ENCODE measurements at places on chromosomes 4 and X.
A peak's percentile ranks its signal among the peaks of the same experiment; 100 is the strongest.

DNA sequence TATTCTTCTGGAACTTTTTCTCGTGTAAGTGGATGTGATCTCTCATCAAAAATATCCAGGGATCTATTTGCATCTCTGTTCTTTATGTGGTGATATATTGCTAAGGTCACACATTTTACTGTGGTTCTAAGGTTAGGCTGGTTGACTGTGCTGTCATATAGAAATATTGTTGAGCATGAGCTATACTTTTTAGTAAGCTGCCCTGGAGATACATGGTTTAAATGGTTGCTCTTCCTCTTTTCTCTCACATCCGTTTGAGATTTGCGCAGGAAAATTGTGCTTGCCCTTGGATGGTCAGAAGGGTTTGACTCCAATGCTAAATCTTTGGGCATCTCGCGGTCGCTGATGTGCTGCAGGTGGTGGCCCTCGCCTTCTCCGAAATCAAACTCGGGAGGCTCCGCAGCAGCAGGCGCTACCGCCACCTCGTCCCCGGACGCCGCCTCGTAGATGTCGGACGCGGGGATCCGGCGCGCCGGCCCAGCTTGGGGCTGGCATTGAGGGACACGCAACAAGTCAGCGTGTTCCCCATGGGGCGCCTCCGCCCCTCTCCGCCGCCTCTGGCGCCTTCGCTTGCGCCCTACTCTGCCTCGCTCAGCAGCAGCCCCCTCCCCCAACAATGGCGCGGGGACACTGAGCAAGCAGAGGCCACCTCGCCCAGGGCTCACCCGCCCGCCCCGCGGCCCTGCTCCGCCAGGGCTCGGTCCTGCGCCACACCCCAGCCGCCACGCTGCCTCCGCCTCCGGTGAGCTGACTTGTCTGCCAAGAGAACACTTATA, 154.5 kb downstream of the MSN start:
- DNase-seq: peak; percentile 50

- DNase-seq: no peak
These were observed 184.0 kb downstream of the ARHGAP24 start for GRCh38 chr4:85658766-85659439.

- DNase-seq: no peak
These were observed 260.4 kb downstream of the GALNTL6 start for GRCh38 chr4:172073590-172073989.

- no peak for DNase-seq
These were observed 880 bp downstream of the UNC5C start for GRCh38 chr4:95547715-95548471.

DNA sequence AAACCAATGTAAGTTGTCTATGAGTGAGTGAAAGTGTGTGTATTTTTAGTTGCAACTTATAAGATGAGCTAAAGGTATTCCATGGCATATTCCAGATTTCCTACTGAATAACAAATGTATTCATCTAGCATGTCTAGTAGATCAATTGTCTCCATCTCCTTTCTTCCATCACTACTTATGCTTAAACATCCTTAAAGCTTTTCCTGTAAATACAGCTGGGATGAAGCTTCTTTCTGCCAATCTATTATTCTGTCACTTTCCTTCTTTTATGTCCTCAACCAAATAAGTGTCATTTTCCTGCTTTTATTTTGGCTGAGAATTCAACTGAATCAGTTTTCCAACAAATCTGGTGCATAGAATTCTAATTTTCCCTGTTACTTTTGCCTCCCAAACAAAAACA, 136.3 kb downstream of the COL25A1 start:
- no peak for DNase-seq

GRCh38 chrX:43728966-43729365, 72.9 kb downstream of the MAOA start:
- no peak for DNase-seq

GRCh38 chrX:81195259-81195658, 6.5 kb downstream of the HMGN5 start:
- no peak for DNase-seq

GRCh38 chr4:6198278-6198677, 2.1 kb downstream of the JAKMIP1 start:
- DNase-seq: peak; percentile 76

- DNase-seq: no peak
These were observed 4.7 kb upstream of the FAM241A start for GRCh38 chr4:112140536-112140935.

DNA sequence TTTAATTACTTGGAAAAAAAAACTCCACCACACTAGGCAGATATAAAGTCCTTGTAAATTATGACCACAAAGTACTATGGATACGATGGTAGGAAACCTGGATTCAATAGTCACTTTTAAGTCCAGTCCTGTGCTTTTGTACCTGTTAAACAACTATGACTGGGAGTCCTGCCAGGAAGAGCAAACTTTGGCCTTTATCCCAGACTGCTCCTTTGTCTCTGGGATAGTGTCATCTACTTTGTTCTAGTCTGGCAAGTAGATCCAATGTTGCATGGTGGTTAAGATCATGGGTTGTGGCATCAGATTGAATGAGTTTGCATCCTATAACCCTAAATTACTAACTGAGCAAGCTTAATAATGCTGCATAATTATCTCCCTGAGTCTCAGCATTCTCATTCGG, 175.3 kb upstream of the FGF13 start:
- DNase-seq: no peak

DNA sequence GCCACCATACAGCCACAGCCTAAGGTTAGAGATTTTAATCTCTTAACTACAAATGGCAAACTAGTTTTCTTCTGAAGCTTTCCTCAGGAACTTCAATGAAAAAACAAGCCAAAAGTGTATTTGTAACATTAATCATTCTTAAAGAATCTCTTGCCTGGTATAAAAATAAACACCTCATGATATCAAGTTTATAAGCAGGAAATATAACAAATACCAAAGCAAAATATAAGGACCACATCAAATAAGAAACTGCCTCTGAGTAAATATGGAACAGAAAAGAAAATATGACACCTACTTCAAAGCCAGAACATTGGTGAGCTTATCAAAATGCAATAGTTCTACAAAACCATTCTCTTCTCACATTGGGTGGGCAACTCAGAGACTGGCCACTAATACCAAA, 89.9 kb downstream of the GPC4 start:
- no peak for DNase-seq

- no peak for DNase-seq
These were observed 2.5 kb downstream of the ARAP2 start for GRCh38 chr4:36241771-36242170.

DNA sequence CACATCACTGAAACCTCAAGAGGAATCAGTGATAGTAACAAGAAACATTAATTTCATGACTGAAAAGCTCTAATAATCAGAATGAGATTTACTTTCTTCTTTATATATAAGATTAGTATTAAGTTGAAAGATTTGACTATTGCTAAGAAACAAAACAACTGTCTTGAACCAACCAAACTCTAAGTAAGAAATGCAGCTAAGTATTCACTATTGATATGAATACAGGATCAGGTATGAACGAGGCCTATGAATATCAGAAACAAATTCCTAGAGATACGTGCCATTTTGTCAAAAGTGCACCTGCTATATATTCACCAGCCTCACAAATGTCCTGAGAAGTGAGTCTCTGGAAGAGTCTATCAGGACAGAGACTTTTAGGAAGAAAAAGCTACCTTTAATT, 32.1 kb downstream of the GATB start:
- DNase-seq: no peak

DNA sequence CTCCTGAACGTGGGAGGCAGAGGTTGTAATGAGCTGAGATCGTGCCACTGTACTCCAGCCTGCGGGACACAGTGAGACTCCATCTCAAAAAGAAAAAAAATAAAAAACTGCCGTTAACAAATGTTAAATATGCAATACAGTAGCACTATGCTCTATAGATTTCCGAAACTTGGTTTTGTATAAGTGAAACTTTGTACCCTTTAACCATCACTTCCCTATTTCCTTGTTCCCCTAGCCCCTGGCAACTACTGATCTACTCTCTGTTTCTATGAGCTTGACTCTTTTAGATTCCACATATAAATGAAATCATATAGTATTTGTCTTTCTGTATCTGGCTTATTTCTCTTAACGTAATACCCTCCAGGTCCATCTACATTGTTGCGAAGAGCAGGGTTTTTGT, 74.1 kb downstream of the TAB3 start:
- DNase-seq: no peak

DNA sequence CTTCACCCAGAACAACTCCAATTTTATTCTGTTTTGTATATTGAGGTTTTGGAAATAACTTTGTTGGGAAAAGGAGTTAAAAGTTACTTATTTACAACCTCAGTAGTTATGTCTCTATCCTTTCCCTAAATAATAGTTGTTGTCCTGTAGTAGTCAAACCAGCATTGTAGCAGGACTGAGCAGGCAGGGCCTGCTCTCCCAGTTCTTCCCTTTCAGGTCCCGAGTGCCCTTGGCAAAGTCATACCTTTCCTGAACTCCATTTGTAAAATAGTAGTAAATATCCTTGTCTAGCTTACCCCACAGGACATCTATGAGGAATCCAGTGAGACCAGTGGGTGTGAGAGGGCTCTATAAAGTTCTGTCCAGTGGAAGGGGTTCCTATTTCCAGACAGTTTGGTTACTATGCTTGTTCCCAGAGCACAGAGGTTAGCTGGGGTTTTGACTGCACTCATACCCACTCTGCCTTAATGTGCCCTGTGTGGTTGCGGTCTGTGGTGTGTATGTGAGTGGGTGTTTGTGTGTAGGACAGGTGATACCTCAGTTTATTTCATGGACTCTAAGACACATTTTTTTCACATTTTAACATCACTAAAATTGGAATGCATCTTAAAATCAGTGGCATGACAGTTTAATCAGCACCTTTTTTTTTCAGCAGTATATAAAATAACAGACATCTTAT, 136.3 kb downstream of the AMMECR1 start:
- no peak for DNase-seq

DNA sequence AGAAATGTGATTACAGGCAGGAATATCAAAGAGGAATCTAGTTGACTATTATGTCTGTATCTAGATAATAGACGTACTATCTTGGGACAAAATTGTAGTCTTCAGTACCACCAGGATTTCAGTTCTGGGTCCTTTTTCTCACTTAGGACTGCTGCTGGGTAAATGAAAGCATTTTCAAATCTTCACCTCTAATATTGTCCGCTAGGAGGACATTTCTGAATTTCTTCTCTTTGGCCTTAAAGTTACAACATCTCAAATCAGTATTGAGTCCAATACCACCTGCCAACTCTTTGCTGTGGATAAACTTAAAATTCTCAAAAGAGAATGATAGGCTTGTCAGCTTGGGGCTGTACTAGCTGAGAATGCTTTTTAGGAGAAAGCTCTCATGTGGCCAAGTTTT, 6.0 kb downstream of the FGF16 start:
- no peak for DNase-seq

DNA sequence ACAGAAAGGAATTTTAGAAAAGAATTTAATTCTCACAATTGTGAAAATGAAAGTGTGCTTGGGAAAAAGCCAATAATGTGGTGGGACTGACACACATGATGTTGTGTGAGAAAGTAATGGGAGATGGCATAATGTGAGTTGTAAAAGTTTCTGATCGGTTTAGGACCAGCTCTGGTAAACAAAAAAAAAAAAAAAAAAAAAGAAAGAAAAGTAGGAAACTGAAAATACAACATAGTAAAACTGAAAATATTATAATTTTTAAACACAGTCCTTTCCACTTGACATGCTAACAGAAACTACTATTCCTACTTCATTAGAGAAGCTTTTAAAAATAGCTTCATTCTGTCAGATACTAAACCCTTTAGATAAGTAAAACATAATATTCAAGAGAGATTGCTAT, 28.2 kb downstream of the RAP1GDS1 start:
- no peak for DNase-seq

GRCh38 chr4:51930557-51930956, 87.6 kb downstream of the DCUN1D4 start:
- DNase-seq: no peak

DNA sequence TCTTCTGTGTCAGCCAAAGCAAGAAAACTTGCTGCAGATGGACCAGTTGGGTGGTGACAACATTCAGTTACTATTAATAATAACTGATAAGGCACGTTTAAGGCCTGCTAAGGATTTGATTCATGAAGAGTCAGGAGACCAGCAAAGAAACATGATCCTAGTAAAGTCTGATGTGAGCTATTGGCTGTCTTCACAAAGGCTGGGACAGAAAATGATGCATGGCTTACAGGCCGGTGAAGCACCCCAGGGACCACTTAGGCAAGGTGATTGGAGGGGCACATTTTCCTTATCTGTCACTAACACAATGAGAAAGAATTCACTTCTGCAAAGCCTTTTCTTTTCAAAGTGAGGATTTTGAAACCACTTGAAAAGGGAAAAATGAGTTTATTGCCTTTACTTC, 65.4 kb upstream of the TRPC3 start:
- DNase-seq: no peak

DNA sequence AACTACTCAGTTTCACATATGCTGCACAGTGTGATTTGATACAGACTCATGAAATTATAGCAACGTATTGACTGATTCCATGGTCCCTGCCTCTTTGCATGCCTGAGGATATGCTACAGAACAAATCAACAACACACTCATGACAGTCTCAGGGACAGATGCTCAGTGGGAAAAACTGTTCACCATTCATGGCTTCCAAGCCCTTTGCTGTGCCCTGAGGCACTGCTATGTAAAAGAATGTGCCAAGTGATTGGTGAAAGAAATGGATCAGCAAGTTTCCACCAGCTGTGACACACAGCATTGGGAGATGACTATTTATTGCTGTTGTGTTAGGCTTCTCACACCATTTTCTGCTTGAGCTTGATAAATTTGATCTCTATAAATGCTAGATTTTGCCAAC, 825.6 kb upstream of the INTU start:
- DNase-seq: no peak
